Activated T-cell treated with anti-CD3 and anti-CD28 coated beads, Interleukin-2, amount 50 U/mL, for 72 hours (primary cell): ENCODE measurements at places on chromosomes 5 and 9. TPM values are rescaled to one million over a fixed set of nuclear protein-coding genes. Genes with fewer than 3 reads are reported as not detected.

ZDHHC11 gene
- 29.5 TPM for total RNA-seq

DNA sequence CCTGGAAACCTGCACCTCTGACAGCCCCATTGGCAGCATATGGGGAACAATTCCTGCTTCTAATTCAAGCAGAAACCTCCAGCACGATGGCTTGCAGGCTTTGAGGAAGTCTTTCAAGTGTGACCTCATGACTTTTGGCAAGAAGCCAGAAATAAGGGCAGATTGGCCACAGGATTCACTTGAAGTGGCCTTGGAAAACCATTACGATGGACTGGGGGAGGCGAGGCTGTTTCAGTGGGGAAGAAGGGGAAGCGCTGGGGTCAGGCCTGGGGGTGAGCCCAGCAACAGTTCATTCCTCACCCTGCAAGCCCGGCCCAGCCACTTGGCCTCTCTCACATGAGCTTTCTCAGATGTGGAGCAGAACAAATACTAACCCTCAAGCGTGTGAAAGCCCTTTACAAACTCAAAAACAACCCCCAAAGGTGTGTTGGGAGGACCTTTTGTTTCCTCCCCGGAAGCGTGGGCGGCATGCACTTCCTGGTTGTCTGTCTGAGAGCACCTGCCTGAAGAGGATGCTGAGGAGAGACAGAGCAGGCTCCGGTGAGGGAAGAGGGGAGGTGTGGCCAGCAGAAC lies 26.9 kb upstream of the EEIG1 start:
- peak overlapping the region; percentile 91 for H3K4me3 ChIP-seq
- H3K4me1 ChIP-seq = peaks cover 45% of the 10 kb centered on the region
- H3K27me3 ChIP-seq = no peaks in the 10 kb centered on the region
- H3K36me3 ChIP-seq = peaks cover 5% of the 10 kb centered on the region
- peak; percentile 87 for DNase-seq
- H3K27ac ChIP-seq = peak overlapping the region; percentile 85

DNA sequence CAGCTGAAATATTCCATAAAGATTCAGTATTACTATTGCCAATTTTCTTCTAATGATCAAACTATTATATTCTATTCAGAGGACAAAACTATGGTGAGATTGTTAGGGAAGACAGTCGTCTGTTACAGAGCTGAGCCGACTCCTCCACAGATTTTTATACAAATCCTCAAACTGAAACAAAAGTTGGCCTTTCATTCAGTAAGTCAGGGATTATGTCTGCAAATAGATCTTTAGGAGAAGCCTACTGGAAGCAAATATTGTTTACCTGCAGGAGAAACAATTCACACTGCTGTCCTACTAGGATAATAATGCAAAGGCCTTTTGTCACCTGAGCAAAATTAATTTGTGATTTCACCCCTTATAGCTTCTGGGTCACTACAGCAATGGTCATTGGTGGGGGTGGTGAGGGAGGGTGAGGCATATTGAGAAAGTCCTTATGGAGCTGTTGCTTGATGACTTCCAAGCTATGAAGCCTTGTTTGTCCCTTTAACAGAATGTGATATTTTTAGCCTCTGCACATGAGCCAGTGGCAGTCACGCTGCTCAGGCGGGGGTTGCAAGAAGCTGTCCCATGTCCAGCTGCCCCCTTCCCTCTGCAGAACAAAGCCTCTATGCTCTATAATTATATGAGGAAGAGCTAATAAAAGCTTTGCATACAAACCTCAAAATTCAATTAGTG lies 200.5 kb upstream of the KLF9 start:
- no peaks in the 10 kb centered on the region for H3K4me1 ChIP-seq
- DNase-seq = no peak
- peaks cover 9% of the 10 kb centered on the region for H3K27me3 ChIP-seq

- H3K36me3 ChIP-seq = no peaks in the 10 kb centered on the region
- H3K27me3 ChIP-seq = no peaks in the 10 kb centered on the region
- no peak overlapping the region for H3K4me3 ChIP-seq
- no peak for DNase-seq
Measured at GRCh38 chr9:104772714-104773510, 9.0 kb downstream of the NIPSNAP3B start.

DNA sequence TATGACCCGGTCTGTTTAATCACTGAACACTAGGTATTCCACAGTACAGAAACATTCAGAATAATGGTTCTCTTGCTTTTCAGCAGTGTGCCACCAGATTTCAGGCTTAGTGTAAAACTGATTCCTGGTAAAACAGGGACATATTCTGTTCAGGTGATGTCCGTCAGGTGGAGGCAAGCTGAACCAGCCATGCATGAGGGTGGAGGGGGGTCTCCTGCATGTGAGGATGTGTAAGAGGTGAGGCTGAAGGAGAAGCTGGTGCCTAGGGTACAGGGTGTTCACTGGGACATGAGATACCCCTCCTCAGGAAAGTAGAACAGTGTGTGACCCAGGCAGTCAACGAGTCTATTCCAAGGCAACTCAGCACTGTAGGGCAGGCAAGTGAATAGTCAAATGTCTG lies 563.9 kb downstream of the BNC2 start:
- DNase-seq = no peak
- no peak overlapping the region for H3K4me3 ChIP-seq
- no peaks in the 10 kb centered on the region for H3K27me3 ChIP-seq
- no peaks in the 10 kb centered on the region for H3K36me3 ChIP-seq
- no peak overlapping the region for H3K27ac ChIP-seq

- H3K27ac ChIP-seq = no peak overlapping the region
- H3K36me3 ChIP-seq = no peaks in the 10 kb centered on the region
- no peak for DNase-seq
- no peaks in the 10 kb centered on the region for H3K4me1 ChIP-seq
Measured at GRCh38 chr9:100880284-100880683, 148.2 kb upstream of the PLPPR1 start.

DNA sequence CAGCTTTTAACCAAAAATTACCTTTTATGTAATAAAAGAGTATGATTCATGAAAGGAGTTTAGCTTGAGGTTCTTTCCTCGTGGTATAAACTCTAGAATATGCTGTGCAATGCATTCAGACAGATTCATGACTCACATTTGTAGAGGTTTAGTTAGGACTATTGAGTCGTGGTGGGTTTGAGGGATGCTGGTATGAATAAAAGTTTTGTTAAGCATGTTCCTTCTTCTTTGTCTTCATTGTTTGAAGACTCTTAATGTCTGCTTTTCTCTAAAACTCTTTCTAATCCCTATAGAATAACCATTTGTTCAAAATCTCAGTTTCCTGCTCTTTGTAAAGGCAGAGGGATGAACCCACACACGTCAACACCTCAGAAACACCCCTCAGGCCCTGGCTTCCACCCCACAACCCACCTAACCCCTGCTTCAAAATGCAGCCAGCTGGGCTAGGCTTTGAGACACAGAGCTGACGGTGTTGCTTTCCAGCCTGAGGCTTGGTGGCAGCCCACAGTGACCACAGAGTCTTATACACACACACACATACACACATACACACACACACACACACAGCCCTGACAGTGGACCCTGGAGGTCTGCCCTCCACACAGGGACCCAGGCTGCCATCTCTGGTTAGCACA lies 69.0 kb upstream of the IRX1 start:
- no peaks in the 10 kb centered on the region for H3K27me3 ChIP-seq
- H3K4me3 ChIP-seq = no peak overlapping the region
- no peak for DNase-seq
- H3K4me1 ChIP-seq = no peaks in the 10 kb centered on the region
- peaks cover 5% of the 10 kb centered on the region for H3K36me3 ChIP-seq

DNA sequence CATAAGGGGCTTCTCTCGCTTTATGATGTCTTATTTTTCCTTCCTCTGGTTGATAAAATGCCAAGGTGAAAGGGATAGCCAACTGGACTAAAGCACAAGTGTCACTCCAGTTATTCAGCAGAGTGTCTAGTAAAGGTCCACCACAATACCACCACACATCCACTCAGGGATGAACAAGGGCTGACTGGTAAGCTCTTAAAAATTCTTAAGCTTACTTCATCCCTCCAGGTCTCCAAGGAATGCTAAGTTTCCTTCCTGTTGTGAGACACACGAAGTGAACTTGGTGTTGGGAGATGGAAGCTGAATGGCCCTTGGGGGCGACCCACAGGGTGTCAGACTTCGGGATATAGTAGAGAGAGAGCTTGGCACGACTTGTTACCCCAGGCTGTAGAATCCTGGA lies 3.2 kb upstream of the HMGCS1 start:
- no peak for DNase-seq
- H3K27ac ChIP-seq = peak overlapping the region; percentile 74
- H3K36me3 ChIP-seq = peaks cover 15% of the 10 kb centered on the region
- peak overlapping the region; percentile 97 for H3K4me3 ChIP-seq

DNA sequence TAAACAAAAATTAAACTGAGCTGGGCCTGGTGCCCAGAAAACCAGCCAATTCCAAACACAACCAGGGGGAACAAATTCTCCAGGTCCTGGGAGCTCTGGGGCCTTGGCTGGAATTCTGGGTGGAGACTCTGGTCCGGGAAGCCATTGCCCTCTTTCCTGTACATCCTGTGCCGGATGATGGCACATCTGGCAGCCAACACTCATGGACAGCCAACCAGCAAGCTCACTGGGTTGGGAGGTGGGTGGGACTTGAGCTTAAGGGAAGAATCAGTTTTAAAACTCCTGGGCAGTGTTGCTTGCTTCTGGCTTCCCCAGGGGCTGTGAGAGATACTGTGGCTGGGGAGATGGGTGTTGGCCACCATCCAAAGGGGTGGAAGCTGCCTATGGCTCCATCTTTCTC lies 56.1 kb downstream of the PCDH1 start:
- no peak for DNase-seq
- H3K27me3 ChIP-seq = peaks cover 13% of the 10 kb centered on the region
- no peaks in the 10 kb centered on the region for H3K36me3 ChIP-seq
- H3K4me3 ChIP-seq = no peak overlapping the region
- H3K27ac ChIP-seq = no peak overlapping the region

GRCh38 chr9:106799152-106799551 lies 63.8 kb upstream of the ZNF462 start:
- no peaks in the 10 kb centered on the region for H3K27me3 ChIP-seq
- no peak for DNase-seq
- no peak overlapping the region for H3K27ac ChIP-seq
- no peak overlapping the region for H3K4me3 ChIP-seq
- H3K36me3 ChIP-seq = peaks cover under 1% of the 10 kb centered on the region
